T-helper 1 cell treated with Interleukin-12 subunit alpha and Interleukin-12 subunit beta and Interleukin-4 antibody, amounts not matched to agents 30 ng/mL and 1 ng/mL, for 36 hours (primary cell): ENCODE measurements at places on chromosomes 5 and 9. TPM values are rescaled to one million over a fixed set of nuclear protein-coding genes. Genes with fewer than 3 reads are reported as not detected.

Gene PPP3R2
- not detected in 2 replicates for total RNA-seq

Gene MARCOL
- not detected in 2 replicates for total RNA-seq

Gene GNA14
- not detected in 2 replicates for total RNA-seq

Gene SPATA31A3
- not detected in 2 replicates for total RNA-seq

Gene BRIX1
- 44.9 and 50.4 TPM in 2 replicates for total RNA-seq

Gene FBP1
- total RNA-seq, result 0.34 TPM in 1 of 2 replicates, not detected in the other

Gene SLIT3
- not detected in 2 replicates for total RNA-seq

Gene LRRC70
- 0.63 and 1.1 TPM in 2 replicates for total RNA-seq

Gene PAEP
- total RNA-seq, result not detected in 2 replicates

Gene IFNA13
- not detected in 2 replicates for total RNA-seq
